ENCODE measurements at places on chromosomes 11 and 22. TPM values are rescaled to one million over a fixed set of nuclear protein-coding genes. Genes with fewer than 3 reads are reported as not detected.

- DNase-seq: no peak
- H3K4me3 ChIP-seq: no peak overlapping the region
- H3K4me1 ChIP-seq: no peaks in the 10 kb centered on the region
- H3K36me3 ChIP-seq: no peaks in the 10 kb centered on the region
- no peak overlapping the region for H3K27ac ChIP-seq
These were observed 45.7 kb upstream of the TSPAN18 start for GRCh38 chr11:44680982-44681597.

DNA sequence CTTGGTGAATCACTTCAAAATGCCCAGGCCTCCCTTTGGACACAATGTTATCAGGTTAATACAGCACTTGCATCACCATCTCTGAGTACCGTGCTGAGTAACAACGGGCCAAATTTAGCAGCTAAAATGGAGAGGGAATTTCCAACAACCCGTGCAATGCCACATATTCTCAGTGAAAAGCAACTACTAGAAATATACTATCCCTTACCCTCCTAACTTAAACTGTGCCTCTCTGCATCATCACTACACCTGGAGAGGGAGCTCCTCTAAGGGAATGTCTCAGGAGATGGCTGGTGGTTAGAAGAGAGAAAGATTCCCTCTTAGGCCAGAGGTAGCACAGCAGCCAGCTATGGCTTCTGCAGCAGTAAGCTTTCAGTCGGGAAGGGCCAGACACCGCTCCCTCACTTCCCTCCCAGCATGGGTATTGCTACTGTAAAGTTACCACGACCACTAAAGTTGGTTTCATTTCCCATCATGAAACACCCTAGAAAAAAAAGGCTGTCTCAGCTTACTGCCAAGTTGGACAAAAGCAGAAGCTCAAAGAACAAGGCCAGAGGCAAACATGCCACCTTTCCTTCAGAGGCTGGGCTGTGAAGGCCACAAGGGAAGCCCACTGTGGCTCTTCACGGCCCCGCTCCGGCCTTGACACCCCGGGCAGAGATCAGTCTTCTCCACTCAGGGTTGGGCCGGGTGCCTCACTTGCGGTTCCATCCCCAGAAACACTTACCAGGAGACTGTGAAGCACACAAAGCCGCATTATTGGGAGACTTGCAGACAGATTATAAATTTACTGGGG lies 3.9 kb downstream of the MAML2 start:
- peak overlapping the region; percentile 93 for H3K27ac ChIP-seq
- no peaks in the 10 kb centered on the region for H3K27me3 ChIP-seq
- peak overlapping the region; percentile 88 for H3K4me3 ChIP-seq

GRCh38 chr22:44385781-44386180 lies 73.0 kb upstream of the SHISAL1 start:
- no peak overlapping the region for H3K27ac ChIP-seq
- no peaks in the 10 kb centered on the region for H3K36me3 ChIP-seq
- no peak overlapping the region for H3K4me3 ChIP-seq
- H3K27me3 ChIP-seq: no peaks in the 10 kb centered on the region

- no peak overlapping the region for H3K27ac ChIP-seq
- no peaks in the 10 kb centered on the region for H3K4me1 ChIP-seq
- peak; percentile 24 for DNase-seq
These were observed 54.3 kb upstream of the MYEOV start for GRCh38 chr11:69239641-69240040.

GRCh38 chr11:112128483-112129121 lies 35.3 kb downstream of the IL18 start:
- H3K4me3 ChIP-seq: no peak overlapping the region
- no peaks in the 10 kb centered on the region for H3K36me3 ChIP-seq
- no peaks in the 10 kb centered on the region for H3K4me1 ChIP-seq
- H3K27ac ChIP-seq: no peak overlapping the region

DNA sequence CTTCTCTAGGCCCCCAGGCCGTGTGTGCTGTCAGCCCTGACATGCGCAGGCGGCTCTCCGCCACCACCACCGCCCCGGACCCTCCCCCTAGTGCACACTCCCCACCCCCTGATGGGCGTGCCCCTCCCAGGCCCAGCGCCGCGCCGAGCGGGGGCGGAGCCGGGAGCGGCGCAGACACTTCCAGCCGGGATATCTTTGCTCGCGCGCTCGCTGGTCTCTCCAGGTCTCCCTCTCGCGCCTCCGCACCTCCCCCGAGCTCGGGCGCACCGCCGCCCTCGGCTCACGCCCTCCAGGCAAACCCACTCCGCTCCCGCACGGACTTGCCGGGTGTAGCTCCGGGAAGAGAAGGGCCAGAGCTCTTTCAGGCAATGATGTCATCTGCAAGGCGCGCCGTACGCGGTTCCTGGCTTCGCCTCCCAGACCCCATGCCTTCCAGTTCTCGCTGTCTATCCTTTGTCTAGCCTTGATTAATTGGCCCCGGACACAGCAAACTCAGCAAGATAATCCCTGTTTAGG lies at the start of gene SCN3B:
TSS of gene SCN3B (minus strand) at position 59 of the 516 bp plus-strand sequence. CDS start 823 bp downstream, outside the sequence.
- no peaks in the 10 kb centered on the region for H3K36me3 ChIP-seq
- peaks cover 13% of the 10 kb centered on the region for H3K27me3 ChIP-seq
- H3K27ac ChIP-seq: peak within 1 kb of the TSS; percentile 83
- peak within 1 kb of the TSS; percentile 69 for H3K4me3 ChIP-seq
- DNase-seq: peak; percentile 92

DNA sequence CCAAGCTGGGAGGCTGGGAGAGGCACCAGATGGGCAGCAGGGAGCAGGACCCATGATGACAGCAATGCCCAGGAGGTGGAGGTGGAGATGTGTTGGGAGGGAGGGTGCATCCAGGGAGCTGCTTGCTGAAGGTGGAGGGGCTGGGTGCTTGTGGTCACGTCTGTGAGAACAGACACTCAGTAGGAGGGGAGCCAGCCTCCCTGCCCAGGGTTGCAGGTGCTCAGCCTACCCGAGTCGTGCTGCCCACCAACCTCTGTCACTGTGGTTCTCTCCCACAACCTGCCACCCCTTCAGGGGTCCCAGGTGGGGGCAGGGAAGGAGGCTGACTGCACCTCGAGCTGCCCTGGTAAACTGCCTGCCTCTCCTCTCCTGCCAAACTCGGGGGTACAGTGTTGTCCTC lies 5.5 kb downstream of the PRDX5 start:
- no peaks in the 10 kb centered on the region for H3K4me1 ChIP-seq
- H3K36me3 ChIP-seq: peaks cover 4% of the 10 kb centered on the region
- DNase-seq: no peak
- no peak overlapping the region for H3K4me3 ChIP-seq
- no peak overlapping the region for H3K27ac ChIP-seq

DNA sequence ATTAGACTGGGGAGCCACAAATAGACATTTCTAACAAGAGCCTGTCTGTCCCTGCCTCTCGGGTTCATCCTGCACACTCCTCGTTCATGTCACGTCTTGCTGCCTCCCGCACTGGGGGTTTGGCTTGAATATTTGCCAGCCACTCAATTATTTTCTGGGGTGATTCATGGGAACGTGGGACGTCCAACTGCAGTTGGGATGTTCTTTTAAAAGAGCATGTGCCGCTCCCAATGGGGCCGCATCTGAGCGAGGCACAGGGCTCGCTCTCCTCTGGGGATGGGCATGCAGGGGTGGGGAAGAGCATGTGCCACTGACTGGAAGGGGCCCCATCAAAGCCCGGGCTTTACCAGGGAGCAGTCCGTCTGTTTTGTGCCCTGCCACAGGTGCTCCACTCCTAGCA lies 43.4 kb downstream of the PARVG start:
- H3K36me3 ChIP-seq: no peaks in the 10 kb centered on the region
- no peaks in the 10 kb centered on the region for H3K27me3 ChIP-seq
- H3K27ac ChIP-seq: no peak overlapping the region

DNA sequence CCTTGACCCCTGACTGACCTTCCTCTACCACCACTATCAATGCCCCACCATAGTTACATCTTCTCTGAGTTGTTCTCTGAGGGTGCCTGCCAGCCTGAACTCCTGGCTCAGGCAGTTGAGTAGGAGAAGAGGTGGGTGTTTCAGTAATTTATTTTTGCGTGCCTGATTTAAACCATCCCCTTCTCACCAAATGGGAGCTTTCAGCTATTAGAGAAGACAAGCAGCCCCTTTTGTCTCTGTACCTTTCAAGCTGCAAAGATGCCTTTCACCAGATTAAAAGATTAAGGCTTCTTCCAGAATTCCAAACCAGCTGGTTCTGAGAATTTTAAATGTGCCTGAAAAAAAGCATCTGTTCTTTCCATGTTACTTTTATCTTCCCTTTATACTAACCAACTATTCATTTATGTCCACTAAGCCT lies 223.8 kb downstream of the FAM76B start:
- H3K36me3 ChIP-seq: no peaks in the 10 kb centered on the region
- H3K4me1 ChIP-seq: peaks cover 9% of the 10 kb centered on the region
- no peak for DNase-seq
- no peak overlapping the region for H3K27ac ChIP-seq

- no peak for DNase-seq
- peaks cover 2% of the 10 kb centered on the region for H3K4me1 ChIP-seq
- H3K4me3 ChIP-seq: no peak overlapping the region
- H3K27me3 ChIP-seq: no peaks in the 10 kb centered on the region
These were observed 14.8 kb downstream of the SGSM3 start for GRCh38 chr22:40385036-40385782.

DNA sequence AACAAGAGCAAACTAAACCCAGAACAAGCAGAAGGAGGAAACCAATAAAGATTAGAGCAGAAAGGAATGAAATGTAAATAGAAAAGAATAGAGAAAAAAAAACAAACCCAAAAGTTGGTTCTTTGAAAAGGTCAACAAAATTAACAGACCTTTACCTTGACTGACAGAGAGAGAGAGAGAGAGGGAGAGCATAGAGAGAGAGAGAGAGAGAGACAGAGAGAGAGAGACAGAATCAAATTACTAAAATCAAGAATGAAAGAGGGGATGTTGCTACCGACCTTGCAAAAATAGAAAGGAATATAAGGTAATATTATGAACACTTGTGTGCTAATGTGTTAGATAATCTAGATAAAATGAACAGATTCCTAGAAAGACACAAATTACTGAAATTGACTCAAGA lies 22.6 kb upstream of the AMPD3 start:
- no peak overlapping the region for H3K27ac ChIP-seq
- H3K4me1 ChIP-seq: no peaks in the 10 kb centered on the region
- H3K27me3 ChIP-seq: no peaks in the 10 kb centered on the region
- no peak overlapping the region for H3K4me3 ChIP-seq
- no peaks in the 10 kb centered on the region for H3K36me3 ChIP-seq

DNA sequence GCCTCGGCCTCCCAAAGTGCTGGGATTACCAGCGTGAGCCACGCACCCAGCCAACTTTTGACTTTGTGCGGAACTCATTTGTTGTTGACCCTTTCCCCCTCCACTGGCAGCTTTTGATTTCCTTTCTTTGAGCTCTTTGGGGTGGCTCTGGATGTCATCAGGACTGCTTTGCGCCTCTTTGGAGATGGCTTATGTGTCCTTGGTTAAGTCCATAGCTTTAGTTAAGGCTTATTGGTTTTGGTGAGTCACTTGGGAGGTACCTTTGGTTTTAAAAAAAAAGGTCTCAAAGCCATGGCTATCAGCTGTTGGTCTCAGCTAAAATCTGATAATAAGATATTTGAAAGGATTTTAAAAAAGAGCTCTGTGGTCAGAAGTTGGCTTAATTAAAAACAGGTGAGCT lies 5.1 kb upstream of the ARSA start:
- H3K4me3 ChIP-seq: no peak overlapping the region
- no peak for DNase-seq
- no peak overlapping the region for H3K27ac ChIP-seq
- H3K36me3 ChIP-seq: no peaks in the 10 kb centered on the region

DNA sequence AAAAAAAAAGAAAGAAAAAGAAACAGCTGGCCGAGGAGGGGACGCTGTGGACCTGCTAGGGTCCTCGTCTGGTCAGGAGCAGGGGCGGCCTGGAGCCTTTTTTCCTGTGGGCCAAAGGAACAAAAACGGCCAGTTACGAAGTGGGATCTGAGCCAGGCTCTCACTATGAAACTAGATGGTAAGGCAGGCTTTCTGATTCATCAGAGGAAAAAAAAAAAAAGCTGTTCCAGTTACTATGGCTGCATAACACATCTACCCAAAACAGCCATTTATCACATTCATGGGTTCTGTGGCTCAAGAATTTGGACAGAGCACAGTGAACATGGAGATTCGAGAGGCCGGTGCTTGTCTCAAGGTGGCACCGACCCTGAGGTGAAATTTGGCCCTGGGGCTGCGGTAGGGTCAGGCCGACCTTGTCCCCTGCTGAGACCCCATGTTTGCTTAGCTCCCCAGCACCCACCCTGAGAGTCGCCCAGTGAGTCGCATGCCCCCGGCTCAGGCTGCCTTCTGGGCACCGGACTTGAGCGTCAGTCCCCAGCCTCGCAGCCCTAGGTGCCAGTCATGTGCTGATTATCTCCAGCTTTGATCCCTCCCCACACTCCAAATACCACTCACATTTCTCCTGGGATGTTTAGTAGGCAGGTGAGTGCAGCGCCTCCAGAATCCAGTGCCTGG lies 34.2 kb downstream of the MRGPRD start:
- H3K27me3 ChIP-seq: no peaks in the 10 kb centered on the region
- H3K27ac ChIP-seq: no peak overlapping the region
- DNase-seq: peak; percentile 86
- H3K4me1 ChIP-seq: no peaks in the 10 kb centered on the region

- no peak overlapping the region for H3K27ac ChIP-seq
- no peaks in the 10 kb centered on the region for H3K4me1 ChIP-seq
- DNase-seq: no peak
- H3K27me3 ChIP-seq: no peaks in the 10 kb centered on the region
- H3K4me3 ChIP-seq: no peak overlapping the region
- no peaks in the 10 kb centered on the region for H3K36me3 ChIP-seq
These were observed 4.8 kb upstream of the APOBEC3H start for GRCh38 chr22:39092111-39092862.

GRCh38 chr11:15761235-15761634 lies 595.1 kb downstream of the SOX6 start:
- no peak for DNase-seq
- H3K27me3 ChIP-seq: no peaks in the 10 kb centered on the region
- H3K36me3 ChIP-seq: no peaks in the 10 kb centered on the region
- no peak overlapping the region for H3K27ac ChIP-seq

- no peaks in the 10 kb centered on the region for H3K4me1 ChIP-seq
- DNase-seq: peak; percentile 36
- H3K36me3 ChIP-seq: no peaks in the 10 kb centered on the region
- H3K27ac ChIP-seq: no peak overlapping the region
- peak overlapping the region; percentile 61 for H3K4me3 ChIP-seq
These were observed 775 bp downstream of the FAM181B start for GRCh38 chr11:82732734-82733443.

DNA sequence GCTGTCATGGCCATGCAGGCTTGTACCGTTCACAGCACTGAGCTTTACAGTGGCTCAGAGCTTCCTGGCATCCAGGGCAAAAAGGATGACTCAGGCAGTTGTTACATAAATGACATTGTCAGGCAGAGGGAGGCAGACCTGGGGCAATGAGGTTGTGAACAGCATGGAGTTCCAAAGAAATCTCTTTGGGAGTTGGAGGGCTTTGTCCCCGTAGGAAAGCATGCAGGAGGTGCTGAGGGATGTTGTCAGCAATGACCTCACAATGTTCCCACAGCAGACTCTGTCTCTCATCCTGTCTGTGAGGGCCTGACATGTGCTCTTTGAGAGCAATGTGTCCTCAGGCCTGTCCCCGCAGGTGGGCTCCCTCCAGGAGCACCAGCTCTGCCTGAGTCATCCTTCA lies 25.9 kb upstream of the PDE2A start:
- no peak overlapping the region for H3K4me3 ChIP-seq
- peaks cover 3% of the 10 kb centered on the region for H3K4me1 ChIP-seq
- H3K27me3 ChIP-seq: no peaks in the 10 kb centered on the region

GRCh38 chr11:68564261-68564660 lies 103.7 kb downstream of the PPP6R3 start:
- no peak for DNase-seq
- no peaks in the 10 kb centered on the region for H3K4me1 ChIP-seq
- no peak overlapping the region for H3K27ac ChIP-seq
- H3K36me3 ChIP-seq: peaks cover 20% of the 10 kb centered on the region

The NAV2 gene
- total RNA-seq: 37.7 TPM

The BSCL2 gene
- total RNA-seq: 93.2 TPM

The HBE1 gene
- not detected for total RNA-seq

The FADS1 gene
- total RNA-seq: 19.5 TPM

The C22orf23 gene
- total RNA-seq: 0.57 TPM

The FIBIN gene
- 85.4 TPM for total RNA-seq

The CECR2 gene
- total RNA-seq: 3.4 TPM

The C11orf42 gene
- total RNA-seq: not detected

The RIMBP3B gene
- total RNA-seq: 0.16 TPM
